ENCODE measurements at places on chromosomes 2 and 18. TPM values are rescaled to one million over a fixed set of nuclear protein-coding genes. Genes with fewer than 3 reads are reported as not detected.

- no peak for DNase-seq
Measured at GRCh38 chr2:197280015-197280702, 30.4 kb downstream of the ANKRD44 start.

DNA sequence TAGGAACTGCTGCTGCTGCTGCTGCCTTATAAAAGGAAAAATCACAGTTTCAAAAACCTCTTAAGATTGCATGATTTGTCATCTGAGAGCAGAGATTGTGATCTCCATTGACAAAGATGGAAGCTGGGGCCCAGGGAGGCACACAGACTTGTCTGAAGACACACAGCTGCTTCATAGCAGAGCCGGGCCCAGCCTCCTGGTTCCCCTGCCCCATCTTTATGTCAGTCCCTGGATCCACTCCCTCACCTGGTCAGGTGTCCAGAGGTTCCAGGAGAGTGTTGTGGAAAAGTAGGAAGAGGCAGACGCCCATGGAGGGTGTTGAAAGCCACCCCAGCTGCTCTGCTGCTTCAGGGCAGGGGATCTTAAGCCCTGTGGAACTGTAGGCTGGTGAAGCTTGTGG, 20.0 kb downstream of the STEAP3 start:
- DNase-seq: no peak

DNA sequence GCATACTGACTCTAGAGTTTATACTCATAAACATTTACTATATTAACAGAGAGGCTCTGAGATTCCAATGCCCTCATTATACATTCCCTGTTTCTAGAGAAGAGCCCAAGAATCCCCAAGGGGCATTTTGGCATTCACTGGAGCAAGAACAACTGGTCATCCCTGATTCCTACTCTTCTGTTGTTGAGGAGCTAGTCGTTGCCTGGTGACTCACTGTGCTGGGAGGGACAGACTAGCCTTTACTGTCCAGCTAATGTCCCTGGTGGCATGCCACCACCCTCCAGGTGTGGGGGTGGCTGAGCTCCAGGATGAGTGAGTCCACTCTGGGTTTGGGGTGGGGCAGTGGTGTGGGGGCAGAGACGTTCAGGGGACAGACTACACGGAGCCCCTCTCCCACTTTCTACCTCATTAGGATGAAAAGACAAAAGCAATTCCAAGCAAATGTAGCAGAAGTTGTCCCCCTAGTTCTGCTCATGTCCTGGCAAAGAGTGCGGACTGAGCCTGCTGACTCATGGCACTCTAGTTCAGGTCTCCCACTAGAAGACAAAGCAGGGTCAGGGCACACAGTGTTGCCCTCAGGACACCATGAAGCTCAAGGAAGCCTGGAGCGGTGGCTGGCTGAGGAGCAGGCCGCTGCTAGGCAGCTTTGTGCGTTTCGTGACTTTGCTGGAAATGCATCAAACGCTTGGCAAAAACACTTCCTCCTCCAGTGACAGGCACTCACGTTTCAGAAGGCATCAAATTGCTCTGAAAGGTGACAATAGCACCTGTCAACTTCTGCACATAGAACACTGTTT, 49.4 kb downstream of the RHOB start:
- DNase-seq: no peak

GRCh38 chr2:105504459-105504858, 105.6 kb upstream of the FHL2 start:
- no peak for DNase-seq

GRCh38 chr2:46873604-46874068, 42.0 kb downstream of the MCFD2 start:
- DNase-seq: no peak

DNA sequence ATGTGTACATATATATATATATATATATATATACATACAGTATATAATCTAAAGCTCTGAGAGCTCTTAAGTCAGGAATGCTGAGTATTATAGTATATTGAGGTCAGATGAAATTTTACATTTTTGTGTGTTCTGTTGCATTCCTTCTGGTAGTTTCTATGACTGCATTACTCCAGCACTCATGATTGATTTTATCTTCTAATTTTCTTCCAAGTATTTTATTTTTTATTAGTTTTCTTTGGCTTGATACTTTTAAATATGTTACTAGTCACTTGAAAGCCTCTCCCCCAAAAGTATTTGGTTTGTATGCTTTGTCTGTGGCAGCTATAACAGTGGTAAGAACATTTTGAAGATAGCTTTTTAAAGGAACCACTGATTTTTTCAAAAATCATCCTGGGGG, 25.0 kb downstream of the METTL21A start:
- DNase-seq: no peak

DNA sequence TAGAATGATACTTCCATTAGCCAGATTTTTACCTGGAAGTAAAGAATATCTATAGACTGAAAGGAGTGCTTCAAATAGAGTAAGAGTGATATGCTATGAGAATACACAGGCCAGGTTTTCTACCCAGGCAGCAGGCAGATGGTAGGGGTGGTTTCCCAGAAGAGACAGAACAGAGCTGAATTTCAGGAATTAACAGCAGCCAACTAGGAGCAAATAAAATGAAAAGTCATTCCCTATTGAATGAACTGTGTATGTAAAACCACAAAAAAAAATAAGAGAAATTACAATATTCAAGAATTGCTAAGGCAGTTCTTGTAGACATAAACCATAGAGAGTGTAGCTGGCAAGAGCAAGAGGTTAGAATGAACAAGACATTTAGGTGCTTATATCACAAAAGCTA, 336.8 kb downstream of the KCNJ3 start:
- DNase-seq: no peak

- no peak for DNase-seq
Measured at GRCh38 chr2:9889812-9890261, 46.6 kb downstream of the TAF1B start.

DNA sequence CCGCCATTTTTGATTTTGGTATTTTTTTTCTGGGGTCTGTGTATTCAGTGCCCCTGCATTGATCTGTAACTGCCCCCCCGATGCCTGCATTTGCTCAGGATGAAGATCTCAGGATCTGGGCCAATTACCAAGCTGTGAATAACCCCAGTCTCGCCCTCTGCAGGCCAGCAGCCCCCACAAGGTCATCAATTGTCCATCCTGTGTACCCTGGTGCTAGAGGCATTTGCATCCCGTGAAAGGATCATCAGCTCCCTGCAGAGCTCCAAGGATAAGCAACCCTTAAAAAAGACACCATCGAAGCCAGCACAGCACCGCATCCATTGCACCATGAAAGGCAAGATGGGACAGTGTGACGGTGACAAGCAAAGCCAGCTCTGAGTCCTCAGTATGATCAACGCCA, 154.1 kb upstream of the KLHL29 start:
- DNase-seq: no peak

DNA sequence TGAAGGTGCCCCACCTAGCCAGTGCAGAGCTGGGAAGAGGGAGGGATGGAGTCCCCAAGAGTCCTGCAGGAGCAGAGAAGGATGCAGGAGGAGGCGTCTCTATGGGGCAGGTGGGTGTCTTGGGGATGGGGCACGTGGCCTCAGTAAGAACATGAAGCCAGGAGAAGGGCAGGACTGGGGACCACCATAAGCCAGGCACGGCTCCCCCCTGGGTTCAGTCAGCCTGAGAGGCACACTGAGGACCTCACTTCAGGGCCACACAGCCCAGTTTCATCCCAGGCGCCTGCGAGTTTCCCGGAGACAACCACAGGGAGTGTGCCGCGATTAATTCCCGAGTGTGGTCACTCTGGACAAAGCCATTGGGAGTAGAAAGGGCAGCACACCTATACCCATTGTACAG, 120.3 kb downstream of the GYPC start:
- no peak for DNase-seq

- DNase-seq: no peak
Measured at GRCh38 chr2:46735108-46735691, 180.4 kb downstream of the MCFD2 start.

DNA sequence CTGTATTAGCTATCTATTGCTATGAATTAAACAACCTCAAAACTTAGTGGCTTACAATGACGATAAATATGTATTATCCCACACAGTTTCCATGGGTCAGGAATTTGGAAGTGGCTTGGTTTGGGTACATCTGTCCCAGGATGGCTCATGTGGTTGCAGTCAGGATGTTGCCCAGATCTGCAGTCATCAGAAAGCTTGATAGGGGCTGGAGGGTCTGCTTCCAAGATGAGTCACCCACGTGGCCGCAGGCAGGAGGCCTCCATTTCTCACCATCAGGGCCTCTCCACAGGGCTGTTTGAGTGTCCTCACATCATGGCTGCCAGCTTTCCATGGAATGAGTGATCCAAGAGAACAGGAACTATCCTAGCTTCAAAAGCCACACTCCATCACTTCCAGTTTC, 46.4 kb downstream of the CHRNA1 start:
- DNase-seq: no peak

GRCh38 chr18:36249392-36249791, 48.1 kb upstream of the FHOD3 start:
- DNase-seq: no peak

DNA sequence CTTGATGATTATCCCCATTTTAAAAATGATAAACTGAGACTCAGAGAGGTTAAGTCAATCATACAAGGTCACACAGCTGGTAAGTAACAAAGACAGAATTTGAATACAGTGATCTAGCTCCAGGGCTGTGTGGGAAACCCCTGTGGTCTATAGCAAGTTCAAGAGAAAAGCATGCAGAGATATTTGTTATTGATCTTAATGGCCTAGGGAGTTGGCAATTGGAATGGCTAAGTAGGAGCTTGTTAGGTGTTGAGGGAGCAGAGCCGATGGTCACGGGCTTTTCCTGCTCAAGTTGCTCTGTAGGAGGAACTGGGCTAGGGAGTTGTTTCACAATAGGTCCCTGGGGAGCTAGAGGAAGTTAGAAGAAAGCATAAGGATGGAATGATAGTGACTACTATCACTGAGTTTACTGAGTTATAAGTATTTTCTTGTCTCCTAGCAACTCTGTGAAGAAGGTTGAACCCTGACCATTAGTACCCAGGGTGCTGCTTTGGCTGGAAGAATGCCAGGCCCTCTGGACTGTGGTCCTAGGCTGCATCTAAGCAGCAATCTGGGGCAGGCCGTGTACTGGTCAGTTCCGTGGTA, 30.0 kb downstream of the RNF125 start:
- DNase-seq: no peak

DNA sequence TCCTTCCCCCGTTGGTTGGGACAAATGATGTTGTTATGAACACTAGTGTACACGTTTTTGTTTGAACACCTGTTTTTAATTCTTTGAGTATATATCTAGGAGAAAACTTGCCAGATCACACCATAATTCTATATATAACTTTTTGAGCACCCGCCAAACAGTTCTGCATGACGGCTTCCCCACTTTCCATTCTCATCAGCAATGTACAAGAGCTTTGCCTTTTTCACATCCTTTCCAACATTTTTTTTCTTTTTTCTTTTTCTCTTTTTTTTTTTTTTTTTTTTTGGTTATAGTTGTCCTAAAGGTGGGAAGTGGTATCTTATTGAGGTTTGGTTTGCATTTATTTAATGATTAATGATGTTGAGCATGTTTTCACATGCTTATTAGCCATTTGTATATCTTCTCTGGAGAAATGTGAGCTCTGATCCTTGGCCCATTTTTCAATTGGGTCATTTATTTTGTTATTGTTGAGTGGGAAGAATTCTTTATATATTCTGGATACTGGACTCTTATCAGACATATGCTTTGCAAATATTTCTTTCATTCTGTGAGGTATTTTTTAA, 86.9 kb upstream of the ZC3H15 start:
- no peak for DNase-seq

- no peak for DNase-seq
Measured at GRCh38 chr2:138516030-138516704, 14.6 kb downstream of the SPOPL start.

The CBLN2 gene
- total RNA-seq: not detected

The CRYGC gene
- total RNA-seq: not detected

The IL36B gene
- total RNA-seq: not detected

The NT5DC4 gene
- total RNA-seq: not detected

The SIX2 gene
- 0.65 TPM for total RNA-seq

The CPS1 gene
- 3.0 TPM for total RNA-seq

The PROM2 gene
- total RNA-seq: 0.32 TPM

The CPO gene
- 0.73 TPM for total RNA-seq

The RETREG2 gene
- 37.4 TPM for total RNA-seq

Measured in Right ventricle myocardium inferior (tissue), 1 donor.